Chondrocyte (in vitro differentiated cells): ENCODE measurements at places on chromosomes 1 and 21. TPM values are rescaled to one million over a fixed set of nuclear protein-coding genes. Genes with fewer than 3 reads are reported as not detected.

DNA sequence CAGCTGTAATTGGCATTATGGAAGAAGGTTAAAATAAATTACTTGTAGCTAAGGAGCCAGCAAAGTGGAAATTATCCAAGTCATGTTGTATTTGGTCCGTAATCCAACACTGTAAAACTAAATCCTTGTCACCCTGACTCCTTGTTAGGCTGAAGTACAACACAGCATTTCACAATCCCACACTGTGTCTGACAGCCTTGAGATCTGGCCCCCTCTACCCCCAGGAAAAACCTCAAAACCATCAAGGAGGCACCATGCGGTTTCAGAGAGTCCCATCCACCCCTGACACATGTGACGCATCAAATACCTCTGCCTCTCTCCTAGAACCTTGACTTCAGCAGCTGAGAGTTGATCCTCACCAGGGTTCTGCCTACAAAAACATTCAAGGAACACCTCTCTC, 41.0 kb downstream of the LMX1A start:
- H3K27me3 ChIP-seq = peaks cover 31% of the 10 kb centered on the region
- no peak for DNase-seq
- H3K4me3 ChIP-seq = no peak overlapping the region
- no peak overlapping the region for H3K27ac ChIP-seq
- H3K36me3 ChIP-seq = no peaks in the 10 kb centered on the region

GRCh38 chr1:183716286-183716685, 63.2 kb upstream of the APOBEC4 start:
- H3K4me1 ChIP-seq = peaks cover 23% of the 10 kb centered on the region
- H3K27me3 ChIP-seq = no peaks in the 10 kb centered on the region
- H3K36me3 ChIP-seq = no peaks in the 10 kb centered on the region
- H3K4me3 ChIP-seq = no peak overlapping the region
- H3K27ac ChIP-seq = no peak overlapping the region
- no peak for DNase-seq

The PLA2G2C gene
- not detected in 3 replicates for total RNA-seq

The SYT6 gene
- not detected in 3 replicates for total RNA-seq

- peaks cover 34% of the 10 kb centered on the region for H3K4me1 ChIP-seq
- no peak overlapping the region for H3K4me3 ChIP-seq
- no peak overlapping the region for H3K27ac ChIP-seq
- no peaks in the 10 kb centered on the region for H3K27me3 ChIP-seq
Observed at GRCh38 chr1:222912730-222913129, 97.9 kb downstream of the DISP1 start.

DNA sequence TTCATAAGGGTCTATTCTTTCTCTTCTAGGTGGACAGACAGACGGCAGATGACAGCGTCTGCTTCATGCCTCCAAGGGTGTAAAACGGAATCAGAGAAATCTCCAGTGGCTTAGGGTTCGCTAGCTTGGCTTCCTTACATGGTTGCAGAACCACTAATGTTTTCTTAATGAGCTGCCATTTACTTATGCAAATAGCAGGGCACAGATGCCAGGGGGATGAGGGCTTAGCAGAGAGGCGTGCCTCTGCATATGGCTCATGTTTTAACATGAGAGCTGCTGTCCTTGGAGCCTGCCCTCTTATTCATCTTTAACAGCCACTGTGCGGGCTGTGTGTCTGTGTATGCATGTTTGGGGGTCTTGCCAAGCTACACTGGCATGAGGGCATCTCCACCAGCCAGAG, 119.6 kb downstream of the IER5 start:
- DNase-seq = no peak
- H3K27me3 ChIP-seq = peaks cover 53% of the 10 kb centered on the region
- H3K27ac ChIP-seq = no peak overlapping the region
- H3K4me3 ChIP-seq = no peak overlapping the region
- no peaks in the 10 kb centered on the region for H3K36me3 ChIP-seq

DNA sequence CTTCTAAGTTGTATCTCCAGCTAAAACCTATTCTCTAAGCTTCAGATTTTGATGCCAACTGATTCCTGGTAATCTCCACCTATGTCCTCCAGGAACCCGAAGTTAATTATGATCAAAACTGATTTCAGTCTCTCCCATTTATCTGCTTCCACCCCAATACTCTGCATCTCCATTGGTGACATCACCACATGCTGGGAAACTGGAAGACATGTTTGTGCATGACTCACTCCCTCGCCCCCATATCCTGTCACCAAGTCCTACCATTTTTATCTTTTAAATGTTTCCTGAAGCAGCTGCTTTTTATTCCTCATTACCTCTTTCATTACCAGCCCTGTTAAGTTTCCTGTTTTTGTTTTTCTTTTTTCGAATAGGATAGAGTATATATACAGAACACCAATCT, 228.5 kb downstream of the LRRC40 start:
- H3K4me3 ChIP-seq = no peak overlapping the region
- H3K27ac ChIP-seq = peak overlapping the region; percentile 8
- no peak for DNase-seq
- peaks cover 5% of the 10 kb centered on the region for H3K4me1 ChIP-seq
- no peaks in the 10 kb centered on the region for H3K27me3 ChIP-seq

- no peaks in the 10 kb centered on the region for H3K4me1 ChIP-seq
- no peak for DNase-seq
- peaks cover 2% of the 10 kb centered on the region for H3K36me3 ChIP-seq
- H3K4me3 ChIP-seq = no peak overlapping the region
- peaks cover 57% of the 10 kb centered on the region for H3K27me3 ChIP-seq
Observed at GRCh38 chr1:22654692-22655091, 1.7 kb downstream of the C1QB start.

DNA sequence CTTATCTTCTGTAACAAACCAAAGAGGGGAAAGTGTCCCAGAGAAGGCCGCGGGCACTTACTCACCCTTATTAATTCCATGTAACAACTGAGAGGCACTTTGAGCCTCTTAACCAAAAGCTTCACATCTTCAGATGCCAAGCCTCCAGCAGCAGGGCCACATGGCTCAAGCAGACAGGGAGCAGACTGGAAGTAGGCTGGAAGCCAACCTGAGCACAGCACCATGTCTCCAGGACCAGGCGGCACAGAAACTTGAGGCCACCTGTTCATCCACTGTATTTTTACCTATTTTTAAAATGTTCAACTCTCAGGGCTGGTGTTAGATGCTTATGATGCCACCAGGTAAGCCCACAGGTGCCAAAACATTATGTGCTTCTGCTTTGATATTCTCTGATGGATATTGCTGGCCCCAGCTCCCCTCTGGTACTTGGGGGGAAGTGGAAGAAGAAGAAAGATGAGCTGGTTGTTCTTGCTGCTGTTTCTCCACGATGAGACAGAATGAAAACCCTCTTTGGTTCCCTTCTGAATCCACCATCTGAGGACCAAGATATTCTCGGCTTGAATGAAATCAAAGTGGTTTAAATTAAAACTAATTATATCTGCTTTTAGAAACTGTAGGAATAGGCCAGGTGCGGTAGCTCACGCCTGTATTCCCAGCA, 30.6 kb upstream of the SDE2 start:
- no peak for DNase-seq
- no peaks in the 10 kb centered on the region for H3K36me3 ChIP-seq
- H3K4me3 ChIP-seq = no peak overlapping the region
- H3K4me1 ChIP-seq = peaks cover 11% of the 10 kb centered on the region
- H3K27me3 ChIP-seq = no peaks in the 10 kb centered on the region
- no peak overlapping the region for H3K27ac ChIP-seq

The PPFIA4 gene
- total RNA-seq = 6.0 to 16.3 TPM (median 14.7 TPM) in 3 replicates

DNA sequence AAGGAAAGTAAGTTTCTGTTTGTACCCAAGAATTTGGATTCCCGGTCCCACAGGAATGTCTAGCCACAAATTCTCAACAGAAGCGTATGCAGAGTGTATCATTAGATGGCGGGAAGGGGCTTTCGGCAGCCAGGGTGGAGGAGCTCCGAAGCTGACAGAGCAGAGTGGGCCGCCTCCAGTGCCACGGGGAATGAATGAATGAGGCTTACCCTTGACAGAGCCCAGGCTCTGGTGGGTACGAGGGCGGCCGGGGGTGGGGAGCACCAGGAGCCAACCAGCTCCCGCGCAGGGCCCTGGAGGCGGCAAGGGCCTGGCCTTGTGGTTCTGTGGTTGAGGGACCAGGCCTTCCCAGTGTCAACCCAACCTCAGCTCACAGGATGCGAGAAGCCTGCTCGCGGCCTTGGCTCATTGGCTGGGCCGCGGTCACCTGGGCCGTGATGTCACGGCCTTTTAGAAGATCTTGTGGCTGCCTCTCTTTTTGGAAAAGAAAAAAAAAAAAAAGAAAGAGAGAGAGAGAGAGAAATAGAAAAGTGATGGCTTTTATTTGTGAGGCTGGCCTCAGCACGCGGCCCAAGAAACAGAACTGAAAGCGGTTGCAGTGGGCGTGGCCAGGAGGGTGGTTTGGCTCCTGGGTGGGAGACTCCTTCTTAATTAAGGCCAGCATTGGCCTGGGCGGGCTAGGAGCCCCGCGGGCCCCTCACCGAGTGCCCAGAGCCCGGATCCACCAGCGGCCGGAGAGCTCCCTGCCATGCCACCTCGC, 34.9 kb upstream of the RUNX3 start:
- DNase-seq = no peak
- peaks cover 6% of the 10 kb centered on the region for H3K4me1 ChIP-seq
- H3K27me3 ChIP-seq = no peaks in the 10 kb centered on the region
- H3K4me3 ChIP-seq = no peak overlapping the region

The AQP10 gene
- not detected in 3 replicates for total RNA-seq

- H3K27ac ChIP-seq = no peak overlapping the region
- H3K4me3 ChIP-seq = no peak overlapping the region
- no peak for DNase-seq
- no peaks in the 10 kb centered on the region for H3K36me3 ChIP-seq
Observed at GRCh38 chr1:56550859-56551188, 28.5 kb downstream of the PLPP3 start.

The KIF26B gene
- total RNA-seq = 32.7 to 47.0 TPM (median 46.0 TPM) in 3 replicates
